RWPE2 (cell line): ENCODE measurements at places on chromosomes 5 and 9.
A peak's percentile ranks its signal among the peaks of the same experiment; 100 is the strongest.

DNA sequence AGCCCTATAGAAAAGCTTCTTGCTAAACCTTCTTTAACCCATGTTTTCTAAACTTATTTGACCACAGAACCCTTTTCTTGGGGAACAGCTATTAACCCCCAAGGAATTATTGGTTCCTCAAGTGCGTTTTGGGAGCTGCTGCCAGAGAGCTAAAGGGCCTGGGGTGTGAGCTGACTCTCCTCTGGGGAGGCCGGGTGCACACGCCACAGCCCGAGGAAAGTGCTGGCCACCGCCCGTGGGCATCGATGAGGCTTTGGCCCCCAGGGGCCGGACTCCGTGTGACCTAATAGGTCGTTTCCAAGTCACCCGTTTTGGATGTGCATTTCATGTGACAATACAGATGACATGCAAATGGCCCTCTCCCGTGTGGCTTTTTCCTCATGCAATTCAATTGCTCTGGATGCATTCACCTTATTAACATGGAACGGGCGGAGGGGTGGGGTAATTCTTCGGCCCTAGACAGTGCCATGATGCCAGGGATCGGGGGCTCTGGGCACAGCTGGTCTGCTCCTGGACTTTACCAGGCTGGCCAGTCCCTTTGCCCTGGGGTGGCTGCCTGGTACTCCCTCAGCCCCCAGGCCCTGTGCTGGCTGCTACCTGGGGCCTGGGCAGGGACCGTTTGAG is 19.5 kb downstream of the PLPP7 start:
- no peak for DNase-seq

DNA sequence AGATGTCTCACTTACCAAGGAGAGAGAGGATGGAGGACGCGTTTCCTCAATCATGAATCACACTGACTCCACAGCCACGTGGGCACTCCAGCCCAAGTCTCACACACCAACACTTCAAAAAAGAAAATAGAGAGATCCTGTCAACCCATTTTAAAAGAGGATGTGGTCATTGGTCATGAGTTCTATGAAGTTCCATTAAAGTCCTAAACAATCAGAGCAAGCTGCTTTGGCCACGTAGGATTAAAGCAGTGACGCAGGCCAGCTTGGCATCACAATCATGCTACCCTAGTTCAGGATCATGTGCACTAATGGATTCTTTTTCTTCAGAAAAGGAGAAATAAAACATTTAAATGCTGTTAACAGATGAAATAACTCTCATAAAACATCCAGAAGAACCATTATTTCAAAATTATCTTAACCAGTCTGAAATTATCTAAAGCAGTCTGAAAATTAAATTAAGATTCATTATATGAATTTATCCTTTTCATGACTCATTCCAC is 108.1 kb downstream of the SEMA5A start:
- no peak for DNase-seq

GRCh38 chr5:87300744-87301143 is 33.1 kb downstream of the RASA1 start:
- DNase-seq: peak; percentile 78

- no peak for DNase-seq
These were observed 1240.7 kb upstream of the WWC1 start for GRCh38 chr5:167050568-167051401.

- DNase-seq: no peak
These were observed 173.8 kb downstream of the PCSK1 start for GRCh38 chr5:96259151-96259772.

DNA sequence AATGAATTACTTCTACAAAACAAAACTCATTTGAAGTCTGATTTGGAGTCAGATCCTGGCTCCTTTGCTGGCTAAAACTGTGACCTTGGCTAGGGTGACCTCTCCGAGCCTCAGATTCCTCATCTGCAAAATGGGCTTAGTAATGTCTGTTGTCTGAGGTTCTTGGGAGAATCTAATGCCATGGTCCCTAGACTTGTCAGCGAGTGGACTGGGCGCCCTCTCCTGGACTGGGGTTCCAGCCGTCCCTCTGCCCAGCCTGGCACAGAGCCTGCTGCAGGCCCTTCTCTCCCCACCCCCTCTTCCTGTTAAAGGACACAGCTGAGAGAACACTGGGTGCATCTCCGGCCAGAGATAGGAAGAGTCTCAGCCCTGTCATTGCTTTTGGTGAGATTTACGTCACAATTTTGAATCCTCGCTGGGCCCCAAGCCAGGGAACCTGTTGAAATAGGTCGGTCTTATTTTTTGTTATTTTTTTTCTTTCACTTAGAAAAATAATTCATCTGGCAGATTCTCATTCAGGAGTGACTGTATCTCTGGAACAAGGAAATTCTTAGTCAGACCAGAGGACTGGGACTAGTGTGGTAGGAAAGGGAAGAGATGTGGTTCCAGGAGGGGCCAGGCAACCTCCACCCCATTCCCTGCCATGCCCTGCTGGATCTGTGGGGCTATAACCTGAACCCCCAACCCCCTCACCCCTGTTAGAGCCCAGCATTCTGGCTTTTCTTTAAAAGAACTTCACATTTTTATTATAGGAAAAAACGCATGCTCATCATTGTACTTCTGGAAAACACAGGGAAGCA is 48.2 kb upstream of the RPL26L1 start:
- DNase-seq: no peak

GRCh38 chr9:112853882-112854585 is 36.6 kb downstream of the SLC46A2 start:
- no peak for DNase-seq

GRCh38 chr5:135645336-135646180 is 66.8 kb upstream of the CXCL14 start:
- DNase-seq: no peak

- DNase-seq: no peak
These were observed 563 bp downstream of the SNAPC4 start for GRCh38 chr9:136399176-136400037.

DNA sequence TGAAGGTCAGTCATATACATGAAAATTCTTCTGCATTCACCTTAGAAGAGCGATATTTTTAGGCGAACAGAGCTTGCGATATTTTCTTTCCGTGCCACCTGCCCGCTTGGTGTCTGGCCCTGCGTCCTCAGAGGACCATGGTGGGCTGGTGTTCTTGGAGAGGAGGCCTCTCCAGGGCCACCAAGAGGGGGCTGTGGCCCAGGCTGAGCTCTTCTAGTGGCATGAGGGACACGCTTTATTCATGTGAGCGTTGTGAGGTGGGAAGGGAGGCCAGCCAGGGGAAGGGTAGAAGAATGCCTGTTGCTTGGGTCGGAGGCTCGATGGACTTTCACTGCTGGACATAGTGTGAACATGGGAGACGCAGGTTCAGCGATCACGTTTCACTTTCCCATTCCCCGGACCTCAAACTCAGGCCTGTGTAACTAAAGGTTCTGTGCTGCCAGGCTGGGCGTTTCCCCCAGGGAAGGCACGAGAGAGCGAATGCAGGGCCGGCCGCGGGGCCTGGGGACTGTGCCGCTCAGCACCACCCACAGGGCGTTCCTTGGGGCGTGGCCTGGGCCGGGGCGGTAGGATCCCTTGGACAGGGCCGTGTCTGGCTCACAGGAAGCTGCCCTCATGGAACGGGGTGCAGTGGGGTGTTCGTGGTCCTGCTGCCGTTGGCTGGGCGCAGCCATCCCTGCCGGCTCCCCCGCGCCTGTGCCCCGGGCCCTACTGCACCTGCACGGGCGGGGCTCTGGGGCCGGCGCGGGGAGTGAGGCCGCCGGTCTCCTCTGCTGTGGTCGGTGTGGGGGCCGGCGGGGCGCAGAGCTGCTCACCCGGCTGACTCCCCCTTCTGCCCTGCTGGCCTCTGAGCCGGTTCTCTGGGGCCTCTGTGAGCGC is 40.7 kb upstream of the CLPTM1L start:
- DNase-seq: peak; percentile 88

GRCh38 chr9:111743275-111743674 is 51.5 kb downstream of the SHOC1 start:
- DNase-seq: peak; percentile 67

GRCh38 chr5:172632346-172633092 is 8.5 kb upstream of the NEURL1B start:
- peak; percentile 70 for DNase-seq

GRCh38 chr9:85726737-85727136 is 15.0 kb downstream of the AGTPBP1 start:
- DNase-seq: no peak

- DNase-seq: no peak
These were observed 237.9 kb downstream of the TMEM38B start for GRCh38 chr9:105932276-105932675.

GRCh38 chr9:133731876-133732638 is 6.1 kb downstream of the SARDH start:
- DNase-seq: peak; percentile 49
